Breast epithelium (tissue), 4 donors: ENCODE measurements at places on chromosomes 7 and 10.

DNA sequence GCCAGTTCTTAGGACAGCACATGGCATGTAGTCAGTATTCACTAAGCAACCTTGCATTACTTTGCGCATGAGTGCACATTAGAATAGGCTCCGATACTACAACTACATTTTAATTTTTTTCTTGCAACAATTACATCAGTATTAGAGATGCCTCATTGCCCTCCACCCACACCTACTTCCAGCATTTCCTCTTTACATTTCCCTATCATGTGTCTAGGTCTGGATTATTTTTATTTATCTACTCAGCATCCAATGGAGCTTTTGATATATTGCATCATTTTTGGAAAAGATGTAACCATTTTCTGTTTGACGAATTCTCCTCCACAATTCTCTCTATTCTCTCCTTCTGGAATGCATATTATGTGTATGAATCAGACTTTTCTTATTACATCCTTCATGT lies 258.2 kb upstream of the GLI3 start:
- DNase-seq = no peak

- no peak for DNase-seq
Observed at GRCh38 chr10:4945766-4946717, 17.2 kb upstream of the AKR1C1 start.

- no peak for DNase-seq
Observed at GRCh38 chr7:46366526-46366925, 445.5 kb upstream of the IGFBP3 start.

GRCh38 chr10:129520440-129521080 lies 53.5 kb downstream of the MGMT start:
- no peak for DNase-seq

- no peak for DNase-seq
Observed at GRCh38 chr10:11286261-11286852, 268.7 kb downstream of the CELF2 start.

GRCh38 chr7:156638443-156639077 lies 2.0 kb upstream of the RNF32 start:
- no peak for DNase-seq

DNA sequence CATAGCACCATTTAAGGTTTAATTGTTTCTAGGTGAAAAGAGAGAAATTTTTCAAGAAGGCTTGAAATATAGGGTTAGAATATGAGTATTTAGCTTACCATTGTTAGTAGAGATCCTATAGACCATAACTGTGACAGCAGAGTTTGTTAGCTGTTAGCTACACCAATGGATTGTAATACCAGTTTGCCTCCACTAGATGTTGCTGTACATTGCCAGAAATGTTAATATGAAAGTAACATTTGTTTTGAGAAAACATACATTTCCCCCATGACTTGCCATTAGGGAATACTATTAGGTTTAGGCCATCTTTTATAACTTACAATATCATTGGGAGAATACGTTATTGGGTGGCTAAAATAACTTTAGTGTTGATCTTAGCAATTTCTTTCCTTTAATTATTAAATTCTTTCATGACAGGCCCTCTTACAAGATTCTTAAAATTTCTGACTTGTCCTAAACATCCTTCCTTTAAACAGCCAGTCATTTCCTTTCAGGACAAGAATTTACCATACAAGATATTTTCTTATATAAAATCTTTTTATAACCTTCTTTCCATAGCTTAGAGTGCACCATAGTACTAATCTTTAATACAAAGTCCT lies 39.5 kb downstream of the ZNF117 start:
- DNase-seq = no peak

GRCh38 chr7:20745702-20746101 lies 41.0 kb downstream of the SP8 start:
- DNase-seq = no peak

DNA sequence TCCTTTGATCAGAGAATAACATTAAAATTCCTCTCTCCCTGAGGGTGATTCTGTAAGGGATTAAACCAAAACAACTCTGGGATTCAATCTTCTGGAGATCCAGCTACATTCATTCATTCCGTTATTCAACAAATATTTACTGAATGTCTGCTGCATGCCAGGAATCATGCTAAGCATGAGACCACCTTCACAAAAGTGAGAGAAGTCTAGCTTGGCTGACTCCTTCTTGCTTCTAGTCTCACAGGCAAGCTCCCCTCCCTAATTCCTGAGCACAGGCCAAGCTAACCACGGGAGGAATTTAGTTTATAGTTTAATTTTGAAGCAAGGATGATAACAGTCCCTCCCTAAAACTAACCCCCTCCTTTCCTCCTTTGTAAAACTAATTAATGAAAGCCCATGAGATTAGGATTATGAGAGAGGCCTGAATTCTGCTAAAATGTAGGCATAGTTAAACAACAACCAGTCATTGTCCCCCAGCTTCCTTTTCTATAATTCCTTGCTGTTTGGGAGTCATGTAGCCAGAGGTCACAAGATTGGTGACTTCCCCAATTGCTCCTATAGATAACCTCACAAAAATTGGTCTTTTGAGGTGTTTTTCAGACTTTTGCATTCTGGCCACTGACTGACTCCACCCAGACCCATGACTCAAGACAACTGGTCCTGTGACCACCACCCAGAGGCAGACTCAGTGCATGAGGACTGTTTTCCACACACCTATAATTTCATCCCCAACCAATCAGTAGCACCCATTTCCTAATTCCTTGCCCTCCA lies 113.5 kb downstream of the ITGB8 start:
- DNase-seq = no peak
